ENCODE measurements at places on chromosomes 2 and 18.
A peak's percentile ranks its signal among the peaks of the same experiment; 100 is the strongest.

DNA sequence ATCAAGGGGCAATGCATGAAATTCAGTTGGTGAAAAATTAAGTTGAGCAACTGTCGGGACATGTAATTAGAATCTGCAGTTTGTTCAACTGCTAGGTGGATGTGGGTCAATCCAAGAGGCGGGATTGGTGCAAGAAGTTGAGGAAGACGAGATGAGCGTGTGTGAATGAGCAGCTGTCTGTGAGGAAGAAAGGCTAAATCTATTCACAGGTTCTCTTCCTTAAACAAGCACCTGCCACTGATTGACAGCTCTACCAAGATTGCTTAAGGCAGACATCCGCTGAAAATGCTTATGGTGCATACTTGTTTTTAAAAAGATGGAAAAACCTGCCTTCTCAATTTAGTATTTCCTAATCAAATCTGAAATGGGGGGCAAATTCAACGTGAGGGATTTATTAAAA is 323.4 kb upstream of the THUMPD2 start:
- DNase-seq = no peak

DNA sequence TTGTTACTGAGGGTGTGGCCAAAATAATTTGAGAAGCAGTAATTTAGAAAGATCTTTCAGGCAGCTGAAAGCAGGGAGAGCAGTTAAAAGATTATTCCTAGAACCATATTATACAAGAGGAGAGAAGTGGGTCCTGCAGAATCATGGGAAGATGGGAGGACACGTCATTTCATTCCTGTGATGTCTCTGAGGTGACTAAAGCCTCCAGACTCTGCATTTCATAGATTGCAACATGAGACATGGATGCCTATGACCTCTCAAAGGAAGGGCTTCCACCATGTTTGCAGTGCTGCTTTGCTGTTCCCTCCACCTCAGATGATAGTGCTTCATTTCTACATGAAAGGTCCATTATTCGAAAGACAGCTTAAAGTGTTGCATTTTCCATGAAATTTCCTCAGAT is 788.4 kb downstream of the TSN start:
- DNase-seq = no peak

DNA sequence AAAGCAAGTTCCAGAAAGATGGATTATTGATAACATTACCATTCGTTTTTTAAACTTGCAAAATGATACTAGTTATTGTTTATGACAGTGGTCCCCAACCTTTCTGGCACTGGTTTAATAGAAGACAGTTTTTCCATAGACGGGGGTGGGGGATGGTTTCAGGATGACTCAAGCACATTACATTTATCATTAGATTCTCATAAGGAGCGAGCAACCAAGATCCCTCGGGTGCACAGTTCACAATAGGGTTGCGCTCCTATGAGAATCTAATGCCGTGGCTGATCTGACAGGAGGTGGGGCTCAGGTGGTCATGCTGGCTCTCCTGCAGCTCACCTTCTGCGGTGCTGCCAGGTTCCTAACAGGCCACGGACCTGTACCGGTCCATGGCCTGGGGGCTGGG is 86.2 kb downstream of the BCL2 start:
- no peak for DNase-seq

- no peak for DNase-seq
Observed at GRCh38 chr18:50586710-50587109, 26.8 kb downstream of the MAPK4 start.

DNA sequence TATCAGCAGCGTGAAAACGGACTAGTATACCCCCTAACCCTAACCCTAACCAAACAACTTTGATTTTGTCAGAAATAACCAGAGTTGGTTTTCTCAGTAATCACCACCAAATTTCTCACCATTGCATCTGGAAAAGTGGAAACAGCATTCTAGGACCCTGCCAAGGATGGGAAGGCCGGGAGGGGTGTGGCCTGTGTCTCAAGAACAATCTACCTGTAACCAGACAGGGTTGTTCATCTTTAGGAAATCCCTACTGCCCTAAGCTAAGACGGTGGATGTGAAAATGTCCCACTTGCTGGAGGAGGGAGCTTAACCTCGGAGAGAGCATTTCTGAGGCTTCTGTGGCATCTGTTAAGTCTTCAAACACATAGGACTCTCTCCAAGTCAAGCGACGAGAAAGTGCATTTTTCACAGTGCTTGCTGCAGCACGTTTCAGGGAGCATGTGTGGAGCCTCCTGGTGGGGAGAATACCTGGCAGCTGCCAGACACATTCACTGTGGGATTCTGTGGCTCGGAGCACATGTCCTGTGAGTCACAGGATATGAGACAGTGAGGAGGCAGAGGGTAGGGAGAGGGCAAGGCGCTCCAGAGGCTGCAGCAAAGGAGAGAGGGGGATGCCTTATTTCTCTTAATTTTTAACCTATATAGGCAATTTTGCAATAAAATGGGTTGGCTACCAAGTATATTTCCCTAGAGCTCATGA is 207.5 kb downstream of the SPP2 start:
- peak; percentile 96 for DNase-seq

DNA sequence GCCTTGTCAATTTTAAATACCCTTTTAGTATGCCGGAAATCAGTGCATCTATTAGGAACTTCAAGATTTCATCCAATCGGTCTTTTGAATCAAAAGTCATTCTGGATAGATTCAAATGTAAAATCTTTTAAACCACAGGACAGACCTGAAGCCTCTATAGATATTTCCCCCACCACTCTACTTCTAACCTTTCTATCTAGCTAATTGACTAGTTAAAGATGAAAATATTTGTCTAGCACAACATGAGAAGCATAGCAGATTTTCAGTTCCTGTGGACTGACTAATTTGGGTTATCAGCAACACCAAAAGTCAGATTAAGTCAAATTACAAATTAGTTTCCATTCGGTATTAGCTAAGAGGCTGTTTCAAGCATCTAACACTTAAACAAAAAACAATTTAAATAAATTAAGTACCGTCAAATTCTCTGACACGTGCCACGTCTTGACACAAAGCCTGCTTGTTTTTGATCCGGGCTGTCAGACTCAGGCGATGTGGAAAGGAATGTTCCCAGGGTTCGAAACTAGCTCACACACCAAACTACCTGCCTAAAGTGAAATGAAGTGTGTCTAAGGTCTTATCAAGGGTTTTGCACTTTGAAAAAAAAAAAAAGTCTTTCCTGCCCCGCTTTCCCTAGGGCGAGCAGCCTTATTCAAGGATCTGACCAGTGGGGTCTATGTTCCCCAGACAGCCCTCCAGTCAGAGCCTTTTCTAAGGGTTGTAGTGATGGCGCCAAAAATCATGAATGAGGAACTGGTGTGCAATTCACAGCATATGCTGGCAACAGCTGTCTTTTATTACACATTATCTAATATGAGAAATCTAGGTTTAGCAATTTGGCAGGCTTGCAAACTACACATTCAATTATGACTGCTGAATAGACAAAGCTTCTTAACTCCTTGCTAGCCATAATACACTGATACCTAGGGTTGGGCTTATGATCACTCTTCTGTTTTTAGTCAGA is 4.7 kb downstream of the CYTIP start:
- no peak for DNase-seq

GRCh38 chr18:67550872-67551520 is 34.5 kb upstream of the DSEL start:
- DNase-seq = no peak

GRCh38 chr2:239595726-239596125 is 194.9 kb upstream of the HDAC4 start:
- DNase-seq = no peak

- DNase-seq = no peak
Observed at GRCh38 chr2:3343012-3343411, 34.6 kb downstream of the EIPR1 start.

GRCh38 chr2:8624855-8625398 is 56.9 kb upstream of the ID2 start:
- no peak for DNase-seq

- DNase-seq = no peak
Observed at GRCh38 chr2:209998596-209998995, 3.8 kb upstream of the RPE start.

DNA sequence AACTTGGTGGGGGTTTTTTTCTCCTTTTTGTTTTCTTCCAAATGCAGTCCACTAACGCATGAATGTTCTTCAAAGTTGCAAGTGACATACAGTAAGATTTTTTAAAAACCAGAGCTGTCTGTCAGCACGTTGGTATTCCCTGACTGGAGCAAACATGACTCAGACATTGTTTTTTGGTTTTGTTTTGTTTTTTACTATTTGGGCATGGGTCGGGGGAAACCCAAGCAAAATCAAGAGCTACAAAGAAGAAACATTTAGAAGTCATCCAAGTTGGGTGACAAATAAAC is 726 bp upstream of the CCDC88A start:
- no peak for DNase-seq

GRCh38 chr2:72681016-72681995 is 144.5 kb downstream of the EXOC6B start:
- no peak for DNase-seq

- no peak for DNase-seq
Observed at GRCh38 chr2:199329466-199329865, 128.3 kb downstream of the SATB2 start.

- no peak for DNase-seq
Observed at GRCh38 chr2:12498286-12498685, 218.4 kb upstream of the TRIB2 start.

- no peak for DNase-seq
Observed at GRCh38 chr2:111687911-111688310, 196.1 kb downstream of the ANAPC1 start.

GRCh38 chr2:143451642-143452281 is 322.5 kb downstream of the ARHGAP15 start:
- peak; percentile 15 for DNase-seq

- DNase-seq = peak; percentile 71
Observed at GRCh38 chr2:240320204-240320993, 115.1 kb upstream of the GPC1 start.

GRCh38 chr2:118049140-118049815 is 35.4 kb upstream of the CCDC93 start:
- no peak for DNase-seq

GRCh38 chr2:147364597-147364996 is 480.2 kb upstream of the ACVR2A start:
- DNase-seq = no peak

- no peak for DNase-seq
Observed at GRCh38 chr18:35481960-35482366, 15.8 kb downstream of the INO80C start.

DNA sequence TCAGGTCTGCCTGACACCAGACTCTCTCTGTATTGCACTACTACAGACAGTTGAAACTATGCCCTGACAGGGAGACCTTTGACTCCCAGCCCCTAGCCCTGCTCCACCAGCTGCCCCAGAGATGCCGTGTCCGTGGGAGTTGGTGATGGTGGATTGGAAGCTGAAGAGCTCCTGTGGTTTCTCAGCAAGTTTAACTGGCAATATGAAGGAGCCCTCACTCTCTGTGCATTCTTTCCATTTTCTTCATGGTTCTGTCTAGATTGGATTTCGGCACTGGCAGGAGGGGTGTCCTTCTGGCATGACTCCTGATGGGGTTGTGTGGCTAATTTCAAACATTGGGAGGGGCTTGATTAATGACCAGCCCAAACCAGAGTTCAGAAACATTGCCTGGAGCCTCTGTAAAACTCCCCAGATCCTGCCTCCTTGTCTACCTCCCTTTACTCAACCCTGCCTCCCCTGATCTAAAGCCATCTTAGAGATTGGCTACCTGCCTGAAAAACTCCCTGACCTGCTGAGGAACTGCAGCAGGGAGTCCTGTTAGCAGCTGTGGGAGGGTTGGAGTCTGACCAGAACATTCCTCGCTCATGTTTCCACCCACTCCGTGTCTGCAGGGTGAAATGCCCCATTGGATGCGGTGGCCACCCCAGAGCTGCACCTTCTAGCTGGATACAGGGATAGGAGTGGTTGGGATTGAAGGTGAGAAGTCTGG is 206.9 kb upstream of the SPRED2 start:
- no peak for DNase-seq

- DNase-seq = no peak
Observed at GRCh38 chr18:24923138-24923537, 428.8 kb downstream of the ZNF521 start.

GRCh38 chr2:115165529-115166109 is 723.2 kb downstream of the DPP10 start:
- no peak for DNase-seq

DNA sequence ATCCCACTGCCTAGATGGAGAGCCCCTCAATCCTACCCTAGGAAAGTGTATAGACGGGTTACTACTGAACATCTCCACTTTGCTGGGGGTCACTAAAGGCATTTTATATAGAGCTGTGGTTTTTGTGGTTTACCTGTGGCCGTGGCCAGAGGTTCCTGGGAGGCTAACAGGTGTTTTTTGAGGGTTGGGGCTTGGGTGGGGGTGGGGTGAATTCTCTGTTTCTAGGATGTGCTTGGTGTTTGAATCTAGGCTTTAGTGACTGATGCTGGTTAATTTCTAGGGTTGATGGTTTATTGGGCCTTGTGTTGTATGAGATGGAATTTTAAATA is 7.7 kb downstream of the HOXD8 start:
- no peak for DNase-seq

DNA sequence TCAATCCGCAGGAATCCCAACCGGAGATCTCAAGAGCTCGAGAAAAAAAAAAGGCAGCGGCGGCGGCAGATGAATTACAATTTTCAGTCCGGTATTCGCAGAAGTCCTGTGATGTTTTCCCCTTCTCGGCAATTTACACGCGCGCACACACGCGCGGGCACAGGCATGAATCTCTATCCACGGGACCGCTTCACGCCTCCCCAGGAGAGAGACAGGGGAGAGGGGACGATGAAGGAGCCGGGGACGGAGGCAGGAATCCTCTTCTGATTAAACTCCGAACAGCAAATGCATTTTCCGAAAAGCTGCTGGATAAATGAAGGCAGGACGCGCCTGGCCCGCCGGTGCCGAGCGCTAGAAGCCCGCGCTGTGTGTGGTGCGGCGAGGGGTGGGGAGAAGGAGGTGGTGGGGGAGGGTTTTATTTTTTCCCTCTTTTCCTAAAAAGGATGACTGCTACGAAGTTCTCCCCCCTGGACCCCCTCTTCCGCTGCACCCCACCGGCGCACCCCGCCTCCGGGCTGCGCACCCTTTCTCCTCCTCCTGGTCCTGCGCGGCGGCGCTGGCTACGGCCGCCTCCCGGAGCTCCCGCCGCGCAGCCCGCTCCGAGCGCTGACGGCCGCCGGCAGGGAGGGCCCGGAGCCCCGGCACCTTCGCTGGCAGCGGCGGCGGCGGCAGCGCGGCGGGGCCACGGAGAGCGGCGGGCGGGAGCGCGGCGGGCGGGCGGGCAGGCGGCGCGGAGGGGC is at the start of gene BCL2:
TSS of gene BCL2 (minus strand) at position 387 of the 740 bp plus-strand sequence.
- DNase-seq = no peak
